ENCODE measurements at places on chromosomes 4 and X.

GRCh38 chrX:37912304-37912703 lies 64.9 kb upstream of the DYNLT3 start:
- DNase-seq: no peak

GRCh38 chr4:150586162-150586810 lies 4.3 kb downstream of the MAB21L2 start:
- DNase-seq: no peak

DNA sequence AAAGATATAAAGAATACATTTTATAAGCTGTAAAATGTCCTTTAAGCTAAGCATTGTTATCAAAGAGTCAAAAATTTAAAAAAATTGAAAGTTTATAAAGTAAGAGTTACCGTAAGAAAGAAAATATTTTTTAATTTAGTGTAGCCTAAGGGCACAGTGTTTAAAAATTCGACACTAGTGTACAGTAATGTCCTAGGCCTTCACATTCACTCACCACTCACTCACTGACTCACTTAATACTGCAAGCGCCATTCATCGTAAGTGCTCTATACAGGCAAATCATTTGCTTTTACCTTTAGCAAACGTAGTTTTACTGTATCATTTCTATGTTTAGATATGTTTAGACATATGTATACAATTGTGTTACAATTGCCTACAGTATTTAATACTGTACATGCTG lies 20.2 kb downstream of the GLRA3 start:
- DNase-seq: no peak

DNA sequence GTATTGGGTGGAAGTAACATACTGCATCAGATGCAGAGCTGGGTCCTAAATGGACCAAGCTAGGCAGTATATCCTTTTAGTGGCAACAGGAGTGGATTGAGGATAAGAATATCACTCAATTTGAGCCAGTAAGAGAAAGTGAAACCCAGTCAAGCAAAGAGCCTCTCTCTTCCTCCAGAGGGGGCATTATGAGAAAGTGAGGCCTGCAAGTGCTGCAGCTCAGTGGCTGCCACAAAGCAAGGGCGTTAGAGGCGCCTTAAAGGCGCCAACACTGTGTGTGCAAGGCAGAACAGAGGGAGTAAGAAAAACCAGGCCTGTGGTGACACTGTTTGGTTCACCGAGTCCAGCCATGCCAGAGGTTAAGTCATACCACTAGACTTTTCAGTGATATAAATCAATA lies 17.5 kb downstream of the STX18 start:
- DNase-seq: peak; percentile 12
